ENCODE measurements at places on chromosomes 7 and 10. TPM values are rescaled to one million over a fixed set of nuclear protein-coding genes. Genes with fewer than 3 reads are reported as not detected.

Gene SPDYE2
- total RNA-seq, result not detected

GRCh38 chr10:48599830-48600134 is 5.1 kb downstream of the ARHGAP22 start:
- no peak for DNase-seq

Gene DPYSL4
- total RNA-seq, result 26.1 TPM

DNA sequence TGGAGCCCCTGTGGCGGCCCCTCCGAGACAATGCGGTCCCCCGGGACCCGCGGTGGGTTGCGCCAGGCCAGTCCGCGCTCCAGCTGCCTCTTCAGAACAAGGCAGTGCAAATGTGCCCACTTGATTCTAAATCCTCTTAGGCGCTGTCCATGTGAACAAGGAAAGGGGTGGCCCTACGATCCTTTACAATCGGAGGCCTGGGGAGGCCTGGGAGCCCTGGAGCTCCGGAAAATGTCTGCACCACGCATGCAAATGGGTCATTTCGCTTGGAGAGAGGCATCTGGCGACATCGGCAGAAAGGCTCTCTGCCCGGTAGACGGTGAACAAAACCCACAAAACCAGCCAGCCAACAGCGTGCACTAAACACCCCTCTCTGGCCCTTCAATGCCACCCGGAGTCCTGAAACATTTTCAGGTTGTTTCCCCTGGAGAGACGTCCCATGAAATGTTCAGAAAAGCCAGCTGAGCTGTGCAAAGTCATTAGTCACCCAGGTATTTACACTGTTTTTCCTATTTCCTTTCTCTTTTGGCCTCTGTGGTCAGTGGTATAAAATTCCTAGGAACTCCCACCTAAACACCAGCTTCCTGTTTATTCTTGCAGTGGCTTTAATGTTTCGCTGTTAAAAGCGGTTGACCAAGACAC is 102.8 kb upstream of the ZNF438 start:
- peak; percentile 89 for DNase-seq

Gene ADARB2
- total RNA-seq, result 0.18 TPM

Gene FAM24B
- total RNA-seq, result 1.9 TPM

Gene SEMA3D
- 17.7 TPM for total RNA-seq

Measured in astrocyte (in vitro differentiated cells and primary cell).